ENCODE measurements at places on chromosomes 7 and 10. TPM values are rescaled to one million over a fixed set of nuclear protein-coding genes. Genes with fewer than 3 reads are reported as not detected.
A peak's percentile ranks its signal among the peaks of the same experiment; 100 is the strongest.

Gene SEPTIN7
- total RNA-seq, result 363 TPM

Gene ERLIN1
- 43.2 TPM for total RNA-seq

Gene BBS9
- total RNA-seq, result 9.1 TPM

Gene NPC1L1
- not detected for total RNA-seq

Gene SYT15B
- total RNA-seq, result 0.06 TPM

Gene TRIL
- 9.5 TPM for total RNA-seq

Gene NUPR2
- not detected for total RNA-seq

Gene PIK3CG
- total RNA-seq, result not detected

DNA sequence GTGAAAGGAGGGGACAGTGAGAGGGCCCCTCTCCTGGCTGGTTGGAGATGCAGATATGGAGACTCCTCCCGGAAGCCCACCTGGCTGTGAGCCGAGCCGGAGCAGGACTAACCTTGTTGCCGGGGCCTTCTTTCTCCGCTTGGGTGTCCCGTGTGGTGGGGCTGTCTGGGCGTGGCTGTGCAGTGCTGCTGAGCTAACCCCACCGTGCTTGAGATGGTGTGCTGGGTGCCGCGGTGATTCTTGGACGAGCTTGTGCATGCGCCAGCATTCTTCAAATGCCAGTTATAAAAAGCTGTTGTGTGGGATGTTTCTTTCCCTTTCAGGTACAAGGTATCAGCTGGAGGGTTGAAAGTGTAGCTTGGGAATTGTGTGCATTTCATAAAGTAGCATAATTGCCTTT is 48.8 kb downstream of the DAGLB start:
- H3K27ac ChIP-seq, result no peak overlapping the region
- H3K36me3 ChIP-seq, result peaks cover 48% of the 10 kb centered on the region
- no peaks in the 10 kb centered on the region for H3K27me3 ChIP-seq

GRCh38 chr10:91049988-91050360 is 129.1 kb upstream of the ANKRD1 start:
- H3K4me1 ChIP-seq, result no peaks in the 10 kb centered on the region
- H3K4me3 ChIP-seq, result no peak overlapping the region
- H3K36me3 ChIP-seq, result no peaks in the 10 kb centered on the region

GRCh38 chr10:127228195-127228787 is 31.9 kb upstream of the INSYN2A start:
- H3K27me3 ChIP-seq, result no peaks in the 10 kb centered on the region
- no peak for DNase-seq
- H3K4me3 ChIP-seq, result no peak overlapping the region
- H3K36me3 ChIP-seq, result no peaks in the 10 kb centered on the region

GRCh38 chr7:71106226-71106625 is 25.7 kb upstream of the GALNT17 start:
- no peaks in the 10 kb centered on the region for H3K27me3 ChIP-seq
- DNase-seq, result no peak
- H3K4me1 ChIP-seq, result no peaks in the 10 kb centered on the region
- H3K27ac ChIP-seq, result no peak overlapping the region
- no peak overlapping the region for H3K4me3 ChIP-seq

DNA sequence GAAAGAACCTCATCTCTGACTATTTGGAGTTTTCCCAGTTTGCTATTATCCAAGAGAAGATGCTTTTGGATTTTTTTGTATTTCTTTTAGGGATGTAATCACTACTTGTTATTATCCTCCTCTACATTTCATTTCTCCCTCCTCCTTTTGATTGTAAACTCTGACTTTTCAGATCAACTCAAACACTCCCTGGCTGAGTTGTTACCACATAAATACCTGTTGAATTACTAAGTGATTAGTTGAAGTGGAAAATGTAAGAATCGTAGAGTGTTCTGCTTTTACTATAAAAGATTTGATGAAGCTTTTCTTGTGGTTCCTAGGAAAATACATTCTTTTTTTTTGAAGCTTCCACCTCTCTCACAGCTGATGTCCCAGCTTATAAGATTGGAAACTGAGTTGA is 164.1 kb upstream of the C1GALT1 start:
- H3K36me3 ChIP-seq, result no peaks in the 10 kb centered on the region
- no peak overlapping the region for H3K4me3 ChIP-seq
- H3K27me3 ChIP-seq, result no peaks in the 10 kb centered on the region
- no peak overlapping the region for H3K27ac ChIP-seq
- no peaks in the 10 kb centered on the region for H3K4me1 ChIP-seq

DNA sequence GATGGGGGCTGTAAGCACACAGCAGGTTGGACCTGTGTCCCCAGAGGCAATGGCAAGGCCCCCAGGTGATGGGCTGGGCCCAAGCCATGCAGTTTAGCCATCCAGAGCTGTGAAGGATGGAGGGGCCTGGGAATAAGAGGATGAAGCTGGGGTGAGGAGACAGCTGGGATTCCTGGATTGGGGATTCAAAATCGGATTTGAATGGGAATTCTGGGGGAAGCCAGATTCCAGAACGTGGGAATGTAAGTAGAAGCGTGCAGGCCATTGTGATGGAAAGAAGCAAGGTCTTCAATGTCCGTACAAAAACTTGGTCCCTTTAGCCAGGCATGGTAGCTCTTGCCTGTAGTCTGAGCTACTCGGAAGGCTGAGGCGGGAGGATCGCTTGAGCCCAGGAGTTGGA is 9.8 kb downstream of the SH2B2 start:
- no peaks in the 10 kb centered on the region for H3K36me3 ChIP-seq
- peaks cover 2% of the 10 kb centered on the region for H3K4me1 ChIP-seq
- H3K4me3 ChIP-seq, result no peak overlapping the region
- DNase-seq, result no peak
- no peak overlapping the region for H3K27ac ChIP-seq

GRCh38 chr7:55177068-55177530 is 158.3 kb downstream of the EGFR start:
- H3K36me3 ChIP-seq, result no peaks in the 10 kb centered on the region
- H3K27ac ChIP-seq, result peak overlapping the region; percentile 80
- no peaks in the 10 kb centered on the region for H3K27me3 ChIP-seq
- peaks cover 29% of the 10 kb centered on the region for H3K4me1 ChIP-seq

DNA sequence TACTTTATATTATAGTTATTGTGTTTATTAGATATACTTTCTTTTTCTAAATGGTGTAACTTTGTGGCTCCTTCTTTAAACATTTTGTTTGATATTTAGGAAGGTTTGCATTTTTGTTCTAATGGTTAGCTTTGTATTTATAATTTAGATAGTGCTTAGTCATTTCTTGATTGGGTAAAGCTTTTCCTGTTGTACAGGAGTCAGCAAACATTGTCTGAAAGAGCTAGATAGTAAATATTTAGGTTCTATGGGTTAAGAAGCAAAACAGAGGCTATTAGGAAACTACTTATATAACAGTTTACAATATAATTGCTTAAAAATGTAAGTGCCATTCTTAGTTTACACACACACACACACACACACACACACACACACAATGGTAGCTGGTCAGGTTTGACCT is 70.6 kb upstream of the CCDC6 start:
- H3K27me3 ChIP-seq, result no peaks in the 10 kb centered on the region
- DNase-seq, result no peak
- no peaks in the 10 kb centered on the region for H3K4me1 ChIP-seq
- no peak overlapping the region for H3K27ac ChIP-seq
- H3K36me3 ChIP-seq, result no peaks in the 10 kb centered on the region
- no peak overlapping the region for H3K4me3 ChIP-seq

DNA sequence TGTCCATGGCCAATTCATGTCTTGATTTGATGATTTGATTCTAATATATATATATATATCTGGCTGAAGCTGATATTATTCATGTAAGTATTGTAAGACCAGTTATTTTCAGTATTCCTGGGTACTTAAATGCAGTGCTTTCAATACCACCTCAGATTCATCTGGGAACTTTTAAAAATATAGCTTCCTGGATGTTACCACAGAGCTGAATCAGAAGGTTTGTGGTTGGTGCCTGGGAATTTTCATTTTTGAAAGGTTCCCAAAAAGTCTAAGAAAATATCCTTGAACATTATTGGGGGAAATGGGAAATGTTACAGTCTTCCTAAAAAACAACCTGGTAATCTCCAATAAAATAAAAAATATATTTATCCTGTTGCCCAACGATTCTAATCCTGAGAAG is 10.7 kb upstream of the PPP3CB start:
- no peak overlapping the region for H3K27ac ChIP-seq
- H3K36me3 ChIP-seq, result peaks cover 5% of the 10 kb centered on the region
- H3K4me3 ChIP-seq, result no peak overlapping the region
- no peaks in the 10 kb centered on the region for H3K4me1 ChIP-seq
- H3K27me3 ChIP-seq, result no peaks in the 10 kb centered on the region

GRCh38 chr10:24449321-24449740 is 240.4 kb downstream of the KIAA1217 start:
- H3K27ac ChIP-seq, result no peak overlapping the region
- DNase-seq, result no peak
- H3K27me3 ChIP-seq, result no peaks in the 10 kb centered on the region

- no peak for DNase-seq
- H3K27ac ChIP-seq, result no peak overlapping the region
- H3K36me3 ChIP-seq, result no peaks in the 10 kb centered on the region
These were observed 77.2 kb downstream of the CDH23 start for GRCh38 chr10:71473671-71474599.

DNA sequence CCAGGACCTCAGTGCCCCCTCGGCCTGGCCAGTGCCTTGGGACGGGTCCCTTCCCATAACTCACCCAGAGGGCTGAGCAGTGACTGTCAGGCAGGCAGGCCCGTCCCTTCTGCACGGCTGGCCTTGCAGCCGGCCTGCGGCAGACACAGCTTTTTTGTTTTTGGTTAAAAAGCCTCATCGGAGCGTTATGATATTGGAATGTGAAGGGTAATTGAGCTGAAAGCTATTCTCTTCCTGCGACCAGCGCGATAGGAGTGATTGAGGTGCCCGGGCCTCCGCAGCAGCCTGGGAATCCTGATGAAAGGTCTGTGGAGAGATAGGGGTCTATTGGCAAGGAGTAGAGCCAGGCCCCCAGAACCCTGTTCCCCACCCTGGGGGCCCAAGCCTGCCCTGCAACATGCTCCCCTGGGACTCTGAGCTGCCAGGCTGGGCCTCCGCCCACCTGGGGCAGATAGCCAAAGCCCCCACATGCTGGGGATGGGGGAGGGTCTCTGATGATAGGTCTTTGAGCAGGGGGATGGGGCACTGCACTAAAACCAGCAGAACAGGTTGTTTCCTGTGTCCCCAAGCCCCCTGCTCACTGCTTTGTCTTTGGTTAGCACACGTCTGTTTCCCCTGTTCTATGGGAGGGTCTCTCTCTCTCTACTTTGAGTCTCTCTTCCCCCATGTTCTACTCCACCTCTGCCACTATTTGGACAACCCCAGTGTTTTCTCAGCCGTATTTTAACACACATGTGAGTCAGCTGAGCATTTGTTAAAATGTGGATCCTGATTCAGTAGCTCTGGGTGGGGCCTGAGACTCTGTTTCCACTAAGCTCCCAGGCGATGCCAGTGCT is 131.9 kb downstream of the CDH23 start:
- DNase-seq, result no peak
- no peaks in the 10 kb centered on the region for H3K36me3 ChIP-seq
- H3K27me3 ChIP-seq, result peaks cover 3% of the 10 kb centered on the region
- H3K4me3 ChIP-seq, result no peak overlapping the region

DNA sequence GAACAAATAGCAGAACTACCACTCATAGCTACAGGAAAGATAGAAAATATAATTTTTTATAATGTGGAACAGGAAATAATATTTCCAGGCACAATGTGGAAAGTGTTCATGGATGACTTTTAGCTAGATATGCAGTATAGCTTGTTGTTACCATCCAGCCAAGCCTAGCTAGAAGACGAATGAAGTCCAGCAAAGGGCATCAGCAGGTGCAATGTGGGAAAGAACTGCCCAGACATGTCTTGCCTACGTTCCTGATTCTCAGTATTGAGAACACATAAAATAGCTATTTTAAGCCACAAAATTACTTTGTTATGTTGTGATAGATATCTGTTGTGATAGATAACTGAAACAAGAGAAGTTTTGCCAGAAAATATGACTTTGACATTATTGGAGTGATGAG is 1690.0 kb upstream of the LRRTM3 start:
- no peak overlapping the region for H3K27ac ChIP-seq
- no peaks in the 10 kb centered on the region for H3K36me3 ChIP-seq
- no peak overlapping the region for H3K4me3 ChIP-seq
- H3K4me1 ChIP-seq, result peaks cover 6% of the 10 kb centered on the region
- no peaks in the 10 kb centered on the region for H3K27me3 ChIP-seq

GRCh38 chr7:93402944-93403343 is 170.8 kb downstream of the VPS50 start:
- H3K4me3 ChIP-seq, result no peak overlapping the region
- H3K36me3 ChIP-seq, result no peaks in the 10 kb centered on the region
- no peak for DNase-seq
- H3K27ac ChIP-seq, result no peak overlapping the region
- H3K27me3 ChIP-seq, result no peaks in the 10 kb centered on the region
- H3K4me1 ChIP-seq, result no peaks in the 10 kb centered on the region

DNA sequence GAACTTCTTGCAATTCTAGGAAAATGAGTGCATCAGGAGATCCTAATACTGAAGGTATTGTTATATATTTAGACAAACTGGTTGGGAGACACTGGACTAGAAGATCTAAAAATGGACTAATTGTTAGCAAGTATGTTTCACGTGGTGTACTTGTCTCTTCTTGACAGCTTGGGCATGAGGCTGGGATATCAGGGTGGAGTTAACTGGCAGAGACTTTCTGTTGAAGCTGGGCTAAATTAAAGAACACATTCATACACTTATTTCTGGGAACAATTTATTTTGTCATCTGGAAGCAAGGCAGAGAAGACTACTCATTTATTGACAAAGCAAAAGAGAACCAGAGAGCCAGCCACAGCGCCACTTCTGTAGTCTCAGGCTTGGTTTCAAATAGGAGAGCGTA is 25.9 kb downstream of the TYW1 start:
- no peak overlapping the region for H3K4me3 ChIP-seq
- H3K27ac ChIP-seq, result no peak overlapping the region
- no peaks in the 10 kb centered on the region for H3K27me3 ChIP-seq
- DNase-seq, result no peak
- peaks cover 15% of the 10 kb centered on the region for H3K36me3 ChIP-seq

GRCh38 chr10:100970076-100970913 is 991 bp downstream of the SEMA4G start:
- H3K4me1 ChIP-seq, result peaks cover 6% of the 10 kb centered on the region
- peak overlapping the region; percentile 58 for H3K4me3 ChIP-seq
- peak; percentile 41 for DNase-seq
